ENCODE measurements at places on chromosomes 5 and 9. TPM values are rescaled to one million over a fixed set of nuclear protein-coding genes. Genes with fewer than 3 reads are reported as not detected.

Gene SPRY4
- total RNA-seq: 5.4 TPM

Gene SLC30A5
- total RNA-seq: 47.7 TPM

Gene FREM1
- total RNA-seq: 0.72 TPM

Gene HCN1
- total RNA-seq: not detected

- DNase-seq: peak; percentile 79
Observed at GRCh38 chr9:93307468-93308157, 123.7 kb downstream of the WNK2 start.

- DNase-seq: no peak
Observed at GRCh38 chr9:27675354-27675753, 102.1 kb upstream of the C9orf72 start.

DNA sequence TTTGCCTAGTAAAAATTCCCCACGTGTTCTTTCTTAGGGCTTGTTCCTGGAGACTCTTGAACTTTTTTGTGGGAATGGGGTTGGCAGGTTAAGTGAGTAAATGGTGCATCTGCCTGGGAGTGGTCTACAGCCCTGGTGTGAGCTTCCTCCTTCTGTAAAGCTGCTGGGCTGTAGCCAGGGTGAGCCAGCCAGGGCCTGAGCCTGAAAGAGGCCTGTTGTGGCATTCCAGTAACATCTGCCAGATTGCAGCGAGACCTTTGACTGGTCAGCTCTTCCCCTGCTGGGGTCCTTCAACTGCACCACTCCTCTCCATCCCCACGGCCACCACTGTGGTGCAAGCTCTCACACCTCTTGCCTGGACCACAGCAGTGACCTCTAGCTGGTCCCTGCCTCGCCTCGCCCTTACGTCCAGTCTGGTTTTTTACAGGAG, 47.5 kb downstream of the SLC22A5 start:
- DNase-seq: no peak
